GDM1 (cell line): ENCODE measurements at places on chromosomes 2 and 18.
A peak's percentile ranks its signal among the peaks of the same experiment; 100 is the strongest.

DNA sequence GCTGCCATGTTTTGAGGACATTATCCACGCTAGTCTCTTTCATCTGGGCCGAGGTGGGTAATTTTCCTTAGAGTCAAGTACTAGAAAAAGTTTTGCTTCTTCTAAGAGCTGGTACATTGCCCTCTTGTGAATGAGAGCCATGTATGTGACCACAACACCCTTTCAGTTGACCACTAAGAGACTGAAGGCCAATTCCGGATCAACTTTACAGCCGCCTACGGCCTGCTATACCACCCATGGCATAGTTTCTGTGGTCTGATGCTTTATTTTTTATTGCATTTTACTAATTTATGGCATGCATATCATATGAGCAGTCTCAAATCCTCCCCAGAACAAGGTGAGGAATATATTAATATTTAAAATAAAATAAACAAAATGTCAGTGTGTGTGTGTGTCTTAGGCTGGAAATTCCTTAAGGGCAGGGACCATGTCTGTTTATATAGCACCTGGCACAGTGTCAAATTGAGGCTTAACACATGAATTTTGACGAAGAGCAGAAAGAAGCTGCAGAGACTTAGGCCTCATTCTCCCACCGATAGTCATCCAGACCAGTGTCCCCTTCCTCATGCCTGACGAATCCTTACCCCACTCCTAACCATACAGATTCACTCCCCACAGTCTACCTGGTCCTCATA lies 35.4 kb downstream of the PSD4 start:
- DNase-seq: no peak

DNA sequence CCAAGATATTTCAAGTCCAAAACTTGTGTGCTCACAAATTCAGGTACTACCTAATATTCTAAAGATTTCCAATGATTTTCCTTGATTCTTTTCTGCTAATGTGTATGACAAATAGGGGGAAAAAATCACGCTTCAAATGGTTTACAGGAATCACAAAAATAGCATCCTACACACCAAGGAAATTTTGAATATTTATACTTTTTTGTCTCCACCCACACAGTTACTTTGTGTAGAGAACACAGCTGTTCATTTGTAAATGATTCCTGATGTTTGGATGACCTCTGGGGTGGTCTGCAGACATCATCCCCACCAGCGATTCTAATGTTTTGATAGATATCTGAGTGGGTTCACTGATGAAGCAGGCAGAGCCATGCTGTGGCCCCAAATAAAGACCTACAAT lies 260.6 kb upstream of the NCKAP5 start:
- no peak for DNase-seq

- DNase-seq: no peak
These were observed 14.1 kb upstream of the PMAIP1 start for GRCh38 chr18:59885579-59886163.

- DNase-seq: no peak
These were observed 52.2 kb downstream of the EDAR start for GRCh38 chr2:108936866-108937265.

DNA sequence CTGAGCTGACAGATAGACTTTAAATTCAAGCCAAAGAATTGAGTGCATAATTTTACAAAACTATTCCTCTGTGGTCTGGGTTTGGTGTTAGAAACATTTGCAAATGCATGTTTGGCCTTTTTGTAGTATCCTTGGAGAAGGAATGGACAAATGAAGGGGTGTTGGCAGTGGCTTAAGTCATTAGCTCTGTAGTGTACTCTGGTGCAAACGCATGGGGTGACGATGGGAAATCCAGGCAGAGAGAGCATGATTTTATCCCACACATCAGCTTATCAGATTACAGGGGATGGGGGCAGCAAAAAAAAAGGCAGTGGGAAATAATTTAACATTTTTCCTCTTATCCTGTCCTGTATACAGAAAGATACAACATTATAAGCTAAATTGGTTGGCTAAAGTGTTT lies 320.6 kb downstream of the ZNF516 start:
- DNase-seq: no peak

GRCh38 chr2:45806563-45807358 lies 155.3 kb downstream of the PRKCE start:
- DNase-seq: no peak

GRCh38 chr2:139122711-139123158 lies 342.5 kb upstream of the NXPH2 start:
- DNase-seq: no peak

- DNase-seq: no peak
These were observed 10.9 kb upstream of the SGPP2 start for GRCh38 chr2:222413295-222413911.

DNA sequence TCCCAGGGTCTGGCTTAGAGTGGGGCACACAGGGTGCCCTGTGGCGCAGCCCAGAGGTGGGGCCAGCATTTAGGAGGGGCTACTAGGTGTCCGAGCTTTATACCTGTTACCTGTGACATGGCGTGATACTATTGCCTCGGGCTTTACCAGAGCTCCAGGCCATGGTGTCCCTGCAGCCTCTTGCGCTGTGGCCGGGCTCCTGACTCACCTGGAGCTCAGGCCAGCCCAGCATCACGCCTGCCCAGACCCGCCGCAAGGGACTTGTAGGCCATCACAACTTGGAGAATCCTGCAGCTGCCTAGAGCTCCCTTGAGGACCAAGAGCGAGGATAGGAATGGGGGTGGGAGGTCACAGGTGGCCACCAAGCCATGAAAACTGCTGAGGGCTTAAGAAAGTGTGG lies 8.0 kb downstream of the INHBB start:
- no peak for DNase-seq

DNA sequence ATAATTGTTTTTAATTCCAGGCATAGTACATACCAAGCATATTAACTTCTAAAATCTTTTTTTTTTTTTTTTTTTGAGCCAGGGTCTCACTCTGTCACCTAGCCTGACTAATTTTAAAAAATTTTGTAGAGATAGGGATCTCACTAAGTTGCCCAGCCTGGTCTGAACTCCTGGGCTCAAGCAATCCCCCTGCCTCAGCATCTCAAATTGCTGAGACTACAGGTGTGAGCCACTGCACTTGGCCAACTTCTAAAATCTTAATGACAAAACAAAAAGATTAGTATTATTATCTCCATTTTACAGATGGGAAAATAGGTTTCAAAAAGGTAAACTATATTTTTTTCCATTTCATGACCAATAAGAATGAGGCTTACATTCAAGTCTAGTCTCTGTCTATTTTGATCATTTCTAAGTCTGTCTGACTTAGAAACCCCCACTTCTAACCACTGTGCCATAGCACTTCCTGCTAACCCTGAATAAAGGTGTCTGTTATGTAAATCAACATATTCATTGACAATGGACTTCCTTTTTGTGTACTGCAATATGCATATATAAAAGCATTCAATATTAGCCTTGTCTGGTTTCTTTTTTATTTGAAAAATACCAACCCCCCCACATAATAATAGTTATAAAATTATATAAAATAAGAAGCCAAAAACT lies 28.7 kb upstream of the ZEB2 start:
- peak; percentile 37 for DNase-seq

DNA sequence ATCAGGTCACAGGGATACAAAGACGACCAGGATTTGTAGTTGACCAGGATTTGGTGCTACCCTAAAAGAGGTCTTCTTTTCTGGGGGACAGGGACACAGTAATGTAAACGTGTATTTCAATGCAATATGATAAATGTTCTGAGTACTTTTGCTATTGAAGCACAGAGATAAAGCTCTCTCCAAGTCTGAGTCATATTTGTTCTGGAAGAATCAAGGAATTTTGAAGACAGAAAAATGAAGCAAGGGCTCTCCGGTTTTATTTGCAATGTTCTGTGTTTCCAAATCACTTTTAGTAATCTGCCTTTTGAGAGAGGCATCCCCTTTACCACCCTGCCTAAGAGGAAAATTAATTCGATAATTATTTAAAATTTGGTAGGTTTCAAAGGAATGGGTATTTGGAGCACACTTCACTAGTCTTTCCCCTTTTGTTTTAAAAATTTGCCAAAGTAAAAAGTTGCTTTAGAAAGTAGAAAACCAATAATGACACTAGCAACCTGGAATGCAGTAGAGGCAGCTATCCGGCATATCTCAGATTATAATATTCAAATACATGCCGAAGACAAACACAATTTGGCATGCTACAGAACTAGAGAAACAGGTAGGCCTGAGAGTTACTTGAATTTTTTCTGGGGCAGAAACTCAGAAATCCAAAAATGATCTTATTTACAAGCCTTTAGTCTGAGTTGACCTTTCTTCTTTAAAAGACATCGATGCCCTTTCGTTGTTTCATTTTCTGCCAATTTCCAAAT lies 82.7 kb downstream of the MREG start:
- no peak for DNase-seq

DNA sequence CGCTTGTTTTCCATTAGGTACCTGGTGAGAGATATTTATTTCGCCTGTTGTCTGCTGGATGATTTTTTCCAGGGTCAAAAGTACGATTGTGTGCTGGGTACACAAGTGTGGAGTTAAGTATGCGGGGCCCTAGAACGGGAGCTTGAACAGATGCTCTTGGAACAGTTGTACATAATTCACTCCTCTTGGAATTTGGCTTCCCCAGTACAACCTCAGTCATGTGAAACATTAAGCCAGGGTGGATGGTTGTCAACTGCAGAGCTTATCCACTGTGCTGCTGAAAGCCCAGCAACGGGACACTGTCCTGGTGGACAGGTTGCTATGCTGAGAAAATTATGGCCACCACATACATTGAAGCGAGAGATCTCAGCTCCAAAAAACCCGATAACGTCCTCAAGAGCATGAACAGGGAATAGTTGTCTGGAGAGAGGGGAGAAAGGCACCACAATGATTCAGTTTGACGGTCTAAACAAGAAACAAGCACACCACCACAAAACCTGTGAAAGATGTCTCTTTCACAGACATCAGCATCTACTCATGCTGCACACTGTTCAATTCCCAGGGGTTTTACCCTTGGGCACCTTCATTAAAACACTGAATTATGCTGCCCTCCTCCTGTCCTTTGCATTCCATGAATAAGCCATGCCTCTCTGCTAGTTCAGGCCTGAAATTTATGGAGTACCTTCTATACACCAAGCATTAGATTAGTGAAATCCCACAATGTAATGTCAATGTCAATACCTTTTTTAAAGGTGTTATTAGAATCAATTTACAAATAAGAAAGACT lies 176.8 kb upstream of the TRIB2 start:
- DNase-seq: no peak
